NCI-H2171 treated with DMSO at 0.1 percent for 48 hours (cell line): ENCODE measurements at places on chromosomes 1 and 21.

- DNase-seq, result no peak
Measured at GRCh38 chr1:112818990-112819689, 104.0 kb upstream of the PPM1J start.

DNA sequence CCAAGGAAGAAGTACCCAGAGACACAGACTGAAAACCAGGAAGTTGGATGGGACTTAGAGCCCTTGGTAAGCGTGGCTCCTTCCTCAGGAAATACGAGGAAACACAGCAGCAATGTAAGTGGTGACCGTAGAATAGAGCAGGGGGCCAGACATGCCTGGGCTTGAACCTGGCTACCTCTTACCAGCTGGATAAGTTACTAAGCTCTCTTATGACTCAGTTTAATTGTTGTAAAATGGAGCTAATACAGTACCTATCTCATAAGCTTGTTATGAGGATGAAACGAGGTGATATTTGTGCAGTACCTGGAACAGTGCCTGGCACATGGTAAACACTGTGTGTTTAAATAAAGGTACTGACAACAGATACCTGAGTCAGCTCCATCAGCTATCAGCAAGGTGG lies 19.2 kb downstream of the EBNA1BP2 start:
- no peak for DNase-seq

- no peak for DNase-seq
Measured at GRCh38 chr21:44764319-44765230, 37.0 kb downstream of the UBE2G2 start.

- no peak for DNase-seq
Measured at GRCh38 chr1:22484706-22485345, 33.2 kb downstream of the ZBTB40 start.

DNA sequence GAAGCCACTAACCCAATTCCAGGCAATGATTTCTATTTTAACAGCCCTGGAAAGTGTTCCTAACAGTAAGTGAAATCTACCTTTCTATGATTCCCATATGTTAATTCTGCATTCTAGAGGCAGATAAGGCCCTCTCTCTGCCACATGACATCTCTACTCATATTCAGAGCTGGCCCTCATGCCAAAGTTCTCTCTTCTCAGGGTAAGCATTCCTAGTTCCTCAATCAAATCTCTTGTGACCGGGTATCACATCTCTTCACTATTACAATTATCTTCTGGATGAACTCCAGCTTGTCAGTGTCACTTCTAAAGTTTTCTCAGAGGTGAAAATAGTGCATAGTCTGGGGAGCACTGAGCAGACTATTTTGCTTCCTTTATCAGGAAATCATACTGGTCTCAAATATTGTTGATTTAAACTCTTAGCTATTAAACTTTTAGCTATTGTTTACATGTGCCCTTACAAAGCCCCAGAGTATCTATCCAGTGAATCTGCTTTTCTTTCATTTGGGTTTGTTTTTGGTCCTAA lies 66.4 kb upstream of the TNFSF18 start:
- no peak for DNase-seq

DNA sequence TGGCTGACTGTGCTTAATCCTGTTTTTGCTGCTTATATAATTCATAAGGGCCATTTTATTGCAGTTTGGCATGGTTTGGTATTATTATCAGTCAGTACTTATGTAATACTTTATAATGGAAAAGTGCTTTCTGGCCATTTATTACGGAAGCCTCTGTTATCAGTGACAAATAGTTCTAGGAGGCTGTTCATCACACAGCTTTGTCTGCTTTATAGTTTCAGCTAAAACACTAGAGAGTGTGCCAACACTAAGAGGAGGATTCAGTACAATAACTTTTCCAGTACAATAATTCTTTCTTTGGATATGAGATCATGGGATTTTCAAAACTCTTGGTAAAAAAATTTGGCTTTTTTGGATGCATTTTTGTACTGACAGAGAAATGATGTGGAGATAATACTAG lies 102.9 kb upstream of the PTGFR start:
- no peak for DNase-seq
